ENCODE measurements at places on chromosomes 6 and 20.

DNA sequence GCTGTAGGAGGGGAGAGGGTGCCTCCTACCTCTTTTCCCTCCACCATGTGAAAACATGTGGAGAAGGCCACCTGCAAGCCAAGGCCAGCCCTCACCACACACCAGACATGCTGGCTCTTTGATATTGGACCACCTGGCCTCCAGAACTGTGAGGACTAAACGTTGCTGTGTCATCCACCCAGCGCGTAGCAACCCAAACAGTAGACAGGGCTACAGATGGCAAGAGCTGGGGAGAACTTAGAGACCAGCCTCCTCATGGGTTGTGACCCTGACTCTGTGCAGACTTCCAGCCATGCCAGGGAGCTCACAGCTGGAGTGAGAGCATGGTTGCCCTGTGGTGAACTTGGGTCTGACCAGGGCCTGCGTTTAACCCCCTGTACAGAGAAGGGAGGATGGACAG is 195.9 kb upstream of the CST7 start:
- DNase-seq = no peak

GRCh38 chr6:149365197-149365596 is 34.9 kb upstream of the SUMO4 start:
- no peak for DNase-seq

DNA sequence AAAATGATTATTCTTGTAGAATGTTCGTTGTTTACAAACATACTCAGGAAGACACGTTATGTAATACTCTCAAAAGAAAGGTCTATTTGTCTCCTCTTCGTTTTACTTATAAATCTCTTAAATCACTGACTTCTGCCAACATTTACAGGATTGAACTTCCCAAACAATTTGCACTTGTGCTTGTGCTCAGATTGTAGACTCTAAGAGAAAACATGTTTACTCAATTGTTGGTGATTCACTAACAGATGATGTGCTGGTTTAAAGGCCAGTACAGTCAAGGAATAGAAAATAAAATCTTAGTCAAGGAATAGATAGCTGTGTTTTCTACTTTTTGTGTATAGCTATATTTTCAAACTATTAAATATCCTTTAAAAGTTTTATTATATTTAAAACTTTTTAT is 172.8 kb downstream of the GJA1 start:
- DNase-seq = no peak

DNA sequence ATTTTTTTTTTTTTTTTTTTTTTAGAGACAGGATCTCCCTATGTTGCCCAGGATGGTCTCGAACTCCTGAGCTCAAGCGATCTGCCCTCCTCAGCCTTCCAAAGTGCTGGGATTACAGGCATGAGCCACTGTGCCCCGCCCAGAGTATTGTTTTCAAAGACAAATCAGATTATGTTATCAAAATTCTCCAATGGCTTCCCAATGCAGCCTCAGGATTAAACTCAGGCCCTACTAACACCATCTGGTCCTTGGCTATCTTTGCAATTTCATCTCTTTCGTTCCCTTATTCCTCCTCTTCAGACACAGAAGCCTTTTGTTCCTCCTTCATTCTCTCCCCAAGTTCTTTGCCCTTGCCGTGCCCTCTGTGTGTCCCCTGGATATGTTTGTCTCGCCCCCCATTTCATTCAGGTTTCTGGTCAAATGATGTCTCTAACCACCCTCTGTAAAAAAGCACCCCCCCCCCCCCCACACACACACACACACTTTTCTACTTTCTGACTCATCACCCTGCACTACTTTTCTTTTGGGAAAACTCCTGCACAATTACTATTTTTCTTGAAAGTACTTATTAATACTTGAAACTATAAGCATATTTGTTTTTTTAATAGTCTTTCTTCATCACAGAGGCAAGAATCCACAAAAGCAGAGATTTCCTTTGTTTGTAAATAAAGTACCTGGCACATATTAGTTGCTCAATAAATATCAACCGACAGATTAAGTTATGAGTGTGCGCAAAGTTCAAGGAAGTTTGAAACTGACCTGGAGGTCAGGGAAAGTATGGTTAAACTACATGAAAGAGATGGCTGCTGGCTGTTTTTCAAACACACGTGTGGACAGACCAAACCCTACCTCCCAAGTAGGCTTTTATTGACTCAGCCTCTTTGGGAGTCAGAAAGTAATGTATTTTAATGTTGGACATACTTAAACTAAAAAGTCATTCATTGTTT is 16.7 kb downstream of the BTN1A1 start:
- DNase-seq = no peak

GRCh38 chr6:167573461-167574215 is 248.8 kb downstream of the TTLL2 start:
- DNase-seq = peak; percentile 74

- DNase-seq = peak; percentile 93
Observed at GRCh38 chr6:37059344-37060194, 54.1 kb downstream of the FGD2 start.

DNA sequence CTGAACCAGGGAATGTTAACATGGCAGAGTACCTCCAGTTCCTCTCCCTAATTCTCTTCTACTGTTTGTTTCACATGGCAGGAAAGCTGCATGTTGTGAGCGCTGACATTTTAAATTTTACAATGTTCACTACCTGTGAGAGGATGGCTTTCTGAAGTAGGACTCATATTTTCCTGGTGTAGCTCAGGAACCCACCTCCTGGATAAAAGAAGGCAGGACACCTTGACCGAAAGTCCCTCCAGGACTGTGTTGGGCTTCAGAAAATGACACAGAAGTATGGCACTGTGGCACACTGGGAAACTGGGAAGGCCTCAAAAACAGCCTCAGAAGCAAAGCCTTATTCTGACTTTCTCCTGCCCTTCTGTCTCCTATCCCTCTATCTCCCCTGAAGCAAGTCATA is 33.3 kb downstream of the PTPRK start:
- no peak for DNase-seq

DNA sequence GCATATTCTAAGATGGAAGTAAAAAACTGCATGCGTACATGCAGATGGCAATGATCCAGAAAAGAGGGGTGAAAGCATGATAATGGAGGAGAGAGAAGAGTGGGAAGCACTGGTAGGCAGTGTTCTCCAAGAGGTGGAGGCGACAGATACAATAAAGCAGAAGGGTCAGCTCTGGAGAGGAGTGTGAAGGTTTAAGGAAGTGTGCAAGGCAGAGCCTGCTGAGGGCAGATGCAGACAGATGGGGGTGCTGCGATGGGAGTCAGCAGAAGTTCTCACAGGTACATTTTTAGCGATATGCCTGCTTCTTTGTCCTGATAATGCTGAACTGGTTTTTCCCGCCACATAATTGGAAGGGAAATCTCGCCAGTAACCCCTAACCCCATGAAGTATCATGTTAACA is 81.1 kb upstream of the C6orf118 start:
- DNase-seq = no peak

DNA sequence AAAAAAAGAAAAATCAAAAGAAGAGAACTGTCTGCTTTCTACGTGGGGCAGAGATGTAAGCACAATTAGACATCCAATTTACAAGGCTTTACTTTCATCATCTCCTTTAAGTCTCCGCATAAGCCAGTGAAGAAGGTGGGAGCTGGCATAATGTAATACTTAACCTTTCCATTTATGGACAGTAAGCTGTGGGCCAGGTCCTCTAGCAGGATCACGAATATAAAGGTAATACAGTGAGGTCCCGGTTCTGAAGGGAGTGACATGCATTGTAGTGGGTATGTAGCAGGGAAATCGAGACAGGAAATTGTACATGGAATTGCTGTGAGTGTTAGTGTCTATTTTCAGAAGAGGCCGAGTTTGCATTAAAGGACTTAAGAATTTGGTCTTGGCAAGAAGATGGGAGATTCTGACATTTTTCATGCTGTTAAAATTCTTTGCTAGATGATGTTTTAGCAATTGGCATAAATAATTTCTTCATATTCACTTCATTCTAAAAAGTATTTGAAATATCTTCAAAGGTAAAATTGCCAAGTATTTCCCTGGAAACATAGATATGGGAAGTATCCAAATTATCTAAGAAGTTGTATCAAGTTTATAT is 20.4 kb upstream of the POPDC3 start:
- DNase-seq = no peak

DNA sequence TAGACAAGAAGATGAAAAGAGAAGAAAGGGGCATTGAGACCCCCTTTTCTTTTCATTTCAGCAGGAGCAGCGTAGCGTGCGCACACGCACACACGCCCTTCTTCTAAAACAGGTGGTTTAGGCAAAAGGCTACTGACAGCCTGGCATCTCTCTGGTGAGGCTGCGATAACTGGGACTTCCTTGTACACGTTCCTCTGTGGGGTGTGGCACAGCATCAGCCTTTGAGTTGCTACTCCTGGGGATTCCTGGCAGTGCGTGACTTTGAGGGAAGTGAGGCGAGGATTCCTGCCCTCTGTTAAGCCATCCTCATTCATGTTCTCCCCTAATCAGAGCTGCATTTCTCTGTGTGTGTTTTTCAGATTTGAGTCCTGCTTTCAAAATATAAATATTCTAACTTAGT is 94.7 kb downstream of the TMEM170B start:
- peak; percentile 82 for DNase-seq

- DNase-seq = no peak
Observed at GRCh38 chr20:45963059-45964005, 8.7 kb downstream of the ZNF335 start.

GRCh38 chr6:16184129-16184528 is 54.3 kb upstream of the GMPR start:
- no peak for DNase-seq

DNA sequence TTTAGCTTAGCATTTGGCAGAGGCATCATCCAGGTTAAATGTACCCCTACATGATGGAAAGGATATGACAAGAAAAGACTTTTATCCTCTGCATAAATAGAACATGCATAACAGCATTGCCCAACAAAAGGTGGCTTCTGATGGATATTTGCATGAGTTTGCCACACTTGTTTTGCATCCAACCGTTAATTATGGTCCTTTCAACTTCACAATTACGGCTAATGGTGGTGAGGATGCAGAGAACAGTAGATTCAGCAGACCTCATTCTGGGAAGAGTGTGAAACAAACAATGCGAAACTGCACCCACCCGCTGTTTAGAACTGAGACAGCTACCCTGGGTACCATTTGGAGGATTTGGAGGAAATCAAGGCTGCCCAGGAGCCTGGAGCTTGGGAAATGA is 690.9 kb upstream of the CHD6 start:
- DNase-seq = no peak
